AG10803 (cell line): ENCODE measurements at places on chromosomes 13 and 19.

DNA sequence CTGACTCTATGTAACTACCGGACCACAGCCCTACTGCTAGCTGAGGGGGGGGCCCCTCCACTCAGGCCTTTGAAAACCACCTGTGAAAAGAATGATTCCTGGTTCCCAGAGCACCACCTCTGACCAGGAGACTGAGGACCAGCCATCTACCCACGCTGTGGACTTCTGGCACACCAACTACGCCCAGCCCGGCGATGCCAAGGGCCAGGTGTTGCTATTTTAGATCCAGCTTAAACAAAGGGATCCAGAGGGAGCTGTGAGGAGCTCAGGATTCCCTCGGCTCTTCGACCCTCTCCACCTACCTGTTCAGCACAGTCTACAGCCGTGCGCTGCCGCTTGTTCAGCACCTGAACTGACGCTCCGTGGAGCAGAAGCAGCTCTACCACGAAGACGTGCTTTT lies 23.0 kb downstream of the PDCD5 start:
- DNase-seq = no peak

- DNase-seq = no peak
Observed at GRCh38 chr13:44519642-44520041, 56.5 kb downstream of the TSC22D1 start.

GRCh38 chr13:47211106-47211505 lies 314.3 kb upstream of the HTR2A start:
- DNase-seq = no peak

GRCh38 chr19:2557093-2557440 lies 81.1 kb downstream of the GADD45B start:
- DNase-seq = no peak

- no peak for DNase-seq
Observed at GRCh38 chr13:95217920-95218830, 83.1 kb downstream of the ABCC4 start.
